Left lung (tissue), 14 donors: ENCODE measurements at places on chromosomes 12 and 14.

GRCh38 chr12:32140877-32141276 lies 34.2 kb downstream of the BICD1 start:
- DNase-seq, result no peak

DNA sequence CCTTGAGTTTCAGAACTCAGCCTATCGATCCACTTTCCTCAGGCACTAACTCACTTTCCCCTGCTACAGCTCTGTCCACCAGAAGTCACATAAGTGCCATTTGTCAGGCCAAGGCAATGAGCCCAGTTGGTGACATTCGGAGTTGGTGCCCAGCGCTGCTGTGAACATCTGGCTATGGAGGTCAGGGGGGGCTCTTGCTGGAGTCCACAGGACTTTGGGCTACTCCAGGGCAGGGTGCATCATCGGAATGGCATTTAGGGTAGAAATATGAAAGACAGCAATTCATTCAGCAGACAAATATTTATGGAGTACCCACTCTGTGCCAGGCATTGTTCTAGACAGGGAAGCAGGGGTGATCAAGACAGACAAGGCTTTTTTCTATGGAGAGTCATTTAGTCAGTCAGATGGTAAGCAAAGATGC lies 1.5 kb upstream of the PPP1CC start:
- DNase-seq, result no peak

GRCh38 chr14:32408018-32408417 lies 78.9 kb downstream of the AKAP6 start:
- peak; percentile 21 for DNase-seq

GRCh38 chr12:83365317-83365716 lies 678.6 kb downstream of the TMTC2 start:
- DNase-seq, result no peak

GRCh38 chr14:74960736-74961135 lies 5.3 kb upstream of the PGF start:
- DNase-seq, result peak; percentile 64

DNA sequence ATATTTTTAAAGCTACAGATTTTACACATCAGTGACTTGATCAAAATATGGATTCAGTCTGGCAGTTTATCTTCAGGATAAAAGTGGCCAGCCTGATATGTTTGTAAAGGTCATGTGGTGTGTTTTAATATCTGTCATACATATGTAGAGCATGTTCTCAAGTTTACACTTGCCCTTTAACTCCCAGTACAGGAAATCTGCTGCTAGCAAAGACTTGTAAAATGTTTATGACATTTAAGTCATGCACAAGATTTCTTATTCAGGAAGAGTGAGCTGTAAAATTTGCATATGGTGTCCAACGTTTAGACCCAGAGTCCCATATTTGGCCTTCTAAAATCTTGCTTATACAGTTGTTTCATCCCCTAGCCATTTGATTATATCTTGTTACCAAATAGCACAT lies 197.5 kb upstream of the FLRT2 start:
- DNase-seq, result no peak

- peak; percentile 2 for DNase-seq
Measured at GRCh38 chr14:90603841-90604240, 207.0 kb downstream of the CALM1 start.

- DNase-seq, result no peak
Measured at GRCh38 chr12:116863275-116863767, 17.9 kb downstream of the HRK start.

GRCh38 chr14:97994020-97994531 lies 1196.9 kb downstream of the VRK1 start:
- DNase-seq, result no peak
